ENCODE measurements at places on chromosomes 13 and 19. TPM values are rescaled to one million over a fixed set of nuclear protein-coding genes. Genes with fewer than 3 reads are reported as not detected.

Gene EID2B
- 2.8 TPM for total RNA-seq

GRCh38 chr19:35518313-35518712 lies 4.9 kb upstream of the DMKN start:
- no peak for DNase-seq
- H3K4me3 ChIP-seq: no peak overlapping the region
- peaks cover 16% of the 10 kb centered on the region for H3K27me3 ChIP-seq
- H3K36me3 ChIP-seq: no peaks in the 10 kb centered on the region
- no peak overlapping the region for H3K27ac ChIP-seq

DNA sequence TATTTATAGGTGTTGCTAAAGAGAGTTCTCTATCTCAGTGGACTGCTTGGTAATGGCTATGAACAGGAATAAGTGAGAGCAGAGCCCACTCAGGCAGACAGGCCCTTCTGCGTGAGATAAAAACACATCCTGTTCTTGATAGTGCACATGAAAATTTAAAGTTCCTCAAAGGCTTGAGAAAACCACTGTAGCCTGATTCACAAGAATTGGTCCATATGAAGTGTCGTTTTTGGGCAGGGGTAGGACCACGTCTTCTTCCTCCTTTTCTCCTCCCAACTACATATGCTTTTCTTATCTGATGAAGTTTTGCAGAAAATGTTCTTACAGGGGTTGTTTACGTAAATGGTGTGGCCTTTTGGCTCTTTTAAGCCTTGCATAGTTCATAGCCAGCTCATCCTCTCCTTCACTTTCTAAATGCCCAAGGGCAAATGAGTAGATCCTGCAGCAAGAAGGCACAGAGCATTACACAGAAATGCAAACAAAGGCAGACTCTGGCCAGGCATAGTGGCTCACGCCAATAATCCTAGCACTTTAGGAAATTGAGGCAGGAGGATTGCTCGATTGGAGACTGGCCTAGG lies 53.8 kb downstream of the RNF6 start:
- no peaks in the 10 kb centered on the region for H3K36me3 ChIP-seq
- H3K4me1 ChIP-seq: peaks cover 4% of the 10 kb centered on the region
- no peak overlapping the region for H3K27ac ChIP-seq
- DNase-seq: no peak

Gene PTH2
- not detected for total RNA-seq

DNA sequence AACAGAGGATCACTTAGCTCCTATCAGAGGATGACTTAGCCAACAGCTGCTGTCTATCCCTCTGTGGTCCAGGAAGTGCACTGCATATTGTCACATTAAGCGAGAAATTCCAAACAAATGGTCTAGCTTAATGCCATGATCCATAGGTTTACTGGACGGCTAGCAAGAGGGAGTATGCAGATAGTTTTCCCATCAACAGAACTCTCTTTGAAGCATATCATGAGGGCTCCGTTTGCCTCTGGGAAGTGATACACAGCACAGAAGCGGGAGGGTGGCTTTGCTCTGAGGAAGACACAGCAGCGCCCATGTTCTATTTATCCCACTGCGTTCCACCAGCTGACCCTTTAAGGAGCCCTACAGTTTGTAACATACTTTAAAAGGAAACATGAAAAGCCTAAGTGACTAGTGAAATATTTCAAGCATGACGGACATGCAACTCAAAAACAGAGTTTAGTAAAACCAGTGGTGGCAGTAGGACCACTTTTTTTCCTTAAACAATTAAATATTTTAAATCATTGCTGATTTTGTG lies 52.7 kb downstream of the COL4A1 start:
- H3K4me3 ChIP-seq: no peak overlapping the region
- no peaks in the 10 kb centered on the region for H3K36me3 ChIP-seq
- peaks cover 33% of the 10 kb centered on the region for H3K4me1 ChIP-seq
- no peaks in the 10 kb centered on the region for H3K27me3 ChIP-seq
- no peak for DNase-seq
- peak overlapping the region; percentile 58 for H3K27ac ChIP-seq

Gene HS6ST3
- total RNA-seq: 0.60 TPM

Gene ADGRE3
- not detected for total RNA-seq
